NCI-H2081 treated with DMSO at 0.1 percent for 48 hours (cell line): ENCODE measurements at places on chromosomes 5 and 9.

DNA sequence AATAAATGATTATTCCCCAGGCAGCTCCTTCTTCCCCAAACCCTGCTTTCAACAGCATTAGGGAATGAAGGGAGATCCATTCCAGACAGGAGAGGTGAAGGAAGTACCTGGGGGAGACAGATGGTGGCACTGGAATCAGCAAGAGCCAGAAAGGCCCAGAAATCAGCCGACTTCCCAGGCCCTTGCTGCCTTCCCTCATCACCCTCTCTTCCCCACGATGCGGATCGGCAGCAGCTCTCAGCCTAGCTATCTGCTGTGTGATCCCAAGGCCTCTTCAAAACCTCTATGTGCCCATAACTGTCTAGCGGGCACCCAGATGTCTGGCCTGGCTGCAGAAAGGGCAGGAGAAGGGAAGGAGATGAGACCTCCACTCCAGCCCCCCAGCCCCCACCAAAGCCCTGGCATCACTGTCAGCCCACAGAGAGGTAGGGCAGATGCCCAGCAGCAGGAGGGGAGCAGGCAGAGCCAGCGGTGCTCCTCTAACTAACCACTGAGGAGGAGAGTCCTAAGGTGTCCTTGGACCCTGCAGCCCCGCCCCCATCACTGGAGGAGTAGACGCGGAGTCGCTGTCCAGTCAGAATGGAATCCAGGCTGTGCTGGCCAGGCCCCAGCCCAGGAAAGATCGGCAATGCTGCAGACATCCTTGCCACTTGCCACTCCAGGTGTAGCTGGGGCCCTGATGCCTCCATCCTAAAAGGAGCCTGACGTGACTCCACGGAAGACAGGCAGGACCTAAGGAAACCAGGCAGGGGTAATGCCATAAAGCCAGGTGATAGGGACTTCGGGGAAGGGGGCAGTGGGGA is 12.7 kb downstream of the CNTFR start:
- no peak for DNase-seq

GRCh38 chr9:107491081-107492053 is 1.8 kb upstream of the KLF4 start:
- DNase-seq: no peak

- DNase-seq: no peak
Measured at GRCh38 chr5:171129308-171129707, 179.7 kb upstream of the TLX3 start.

- no peak for DNase-seq
Measured at GRCh38 chr9:99782962-99783718, 38.5 kb upstream of the NR4A3 start.

GRCh38 chr5:141637123-141637766 is 448 bp downstream of the RELL2 start:
- no peak for DNase-seq

DNA sequence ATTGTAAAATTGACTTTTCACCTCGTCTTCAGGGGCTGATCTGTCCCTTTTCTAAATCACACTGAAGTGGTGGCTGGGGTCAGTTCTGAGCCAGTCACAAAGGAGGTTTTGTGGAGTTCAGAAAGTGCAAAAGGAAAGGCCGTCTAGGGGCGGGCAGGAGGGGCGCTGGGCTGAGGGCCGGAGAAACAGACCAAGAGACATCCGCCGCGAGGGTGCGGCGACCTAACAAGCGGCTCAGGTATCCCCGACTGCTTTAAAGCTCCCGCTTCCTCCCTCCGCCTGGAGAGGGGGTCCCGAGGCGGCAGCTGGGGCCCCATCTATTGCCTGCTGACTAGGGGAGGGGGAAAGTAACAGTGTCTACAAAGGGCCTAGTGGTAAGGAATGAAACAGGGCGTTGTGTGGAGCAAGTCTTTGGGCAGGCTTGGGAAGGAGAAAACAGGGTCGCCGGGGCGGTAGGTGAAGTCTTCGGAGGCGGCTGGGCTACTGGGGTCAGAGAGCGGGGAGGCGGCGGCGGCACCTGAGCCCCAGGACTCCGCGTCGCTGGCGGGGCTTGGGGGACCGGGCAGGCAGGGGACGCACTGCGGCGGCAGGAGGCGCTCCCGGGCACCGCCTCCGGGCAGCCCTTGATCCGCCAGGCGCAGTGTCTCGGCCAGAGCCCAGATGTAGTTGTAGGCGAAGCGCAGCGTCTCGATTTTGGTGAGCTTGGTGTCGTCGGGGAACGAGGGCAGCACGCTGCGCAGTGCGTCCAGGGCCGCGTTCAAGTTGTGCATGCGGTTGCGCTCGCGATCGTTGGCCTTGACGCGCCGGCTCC is 950 bp downstream of the NEUROG1 start:
- DNase-seq: no peak

DNA sequence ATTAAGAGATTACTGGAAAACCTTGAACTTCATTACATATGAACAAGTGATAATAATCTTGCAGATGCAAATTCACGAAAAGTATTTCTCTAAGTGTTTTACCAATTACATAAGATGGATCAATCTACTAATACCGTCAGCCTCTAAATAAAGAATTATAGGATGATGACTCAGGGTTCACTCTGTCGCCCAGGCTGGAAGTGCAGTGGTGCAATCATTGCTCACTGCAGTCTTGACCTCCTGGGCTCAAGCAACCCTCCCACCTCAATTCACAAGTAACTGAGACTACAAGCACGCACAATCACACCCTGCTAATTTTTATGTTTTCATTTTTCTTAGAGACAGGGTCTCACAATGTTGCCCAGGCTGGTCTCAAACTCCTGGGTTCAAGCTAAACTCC is 56.1 kb downstream of the CHD1 start:
- no peak for DNase-seq

DNA sequence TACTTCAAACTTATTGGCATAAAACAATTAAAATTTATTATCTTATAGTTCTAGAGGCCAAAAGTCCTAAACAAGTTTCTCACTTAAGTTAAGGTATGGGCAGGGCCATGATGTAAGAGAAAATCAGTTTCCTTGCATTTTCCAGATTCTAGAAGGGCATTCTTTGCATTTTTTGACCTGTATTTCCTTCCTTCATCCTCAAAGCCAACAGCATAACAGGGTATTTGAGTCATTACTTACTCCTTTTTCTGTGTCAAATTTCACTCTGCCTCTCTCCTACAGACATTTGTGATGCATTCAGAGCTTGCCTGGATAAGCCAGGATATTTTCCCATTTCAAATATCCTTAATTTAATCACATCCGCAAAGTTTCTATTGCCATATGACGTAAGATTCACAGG is 1499.0 kb downstream of the EFNA5 start:
- DNase-seq: no peak

DNA sequence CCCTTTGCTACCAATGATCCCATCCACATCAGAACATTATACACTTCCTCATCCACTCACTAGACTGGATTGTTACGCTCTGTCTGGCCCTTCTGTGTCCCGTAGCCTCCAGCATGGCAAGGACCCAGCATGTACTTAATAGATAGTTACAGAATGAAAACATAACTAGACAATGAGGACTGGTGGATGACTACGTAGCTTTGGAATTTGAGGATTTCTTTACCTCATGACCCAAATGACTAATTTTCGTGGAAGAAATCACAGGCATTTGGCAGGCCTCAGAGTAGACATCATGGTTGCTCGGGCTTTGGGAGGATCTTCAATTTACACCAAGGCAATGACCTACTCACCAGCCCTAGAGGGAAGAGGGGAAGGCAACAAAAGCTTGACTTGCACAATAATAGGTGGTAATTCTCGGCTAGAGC is 299.8 kb downstream of the TLE1 start:
- DNase-seq: no peak

- DNase-seq: no peak
Measured at GRCh38 chr5:31214229-31214628, 20.7 kb downstream of the CDH6 start.

DNA sequence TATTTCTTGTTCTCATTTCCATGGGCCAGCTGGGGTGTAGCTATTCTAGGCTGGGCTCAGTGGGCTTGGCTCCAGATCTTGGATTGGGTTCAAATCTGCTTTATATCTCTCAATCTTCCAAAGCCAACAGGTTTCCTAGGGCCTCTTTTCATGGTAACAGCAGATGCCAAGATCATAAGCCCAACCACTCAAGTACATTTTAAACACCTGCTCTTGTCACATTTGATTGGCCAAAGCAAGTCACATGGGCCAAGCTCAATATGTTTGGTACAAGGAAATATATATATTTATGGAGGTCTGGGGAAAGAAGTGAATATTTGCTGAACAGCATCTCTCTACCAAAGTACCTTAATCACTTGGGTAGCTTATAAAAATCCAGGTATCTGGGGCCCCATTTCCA is 49.5 kb downstream of the MRRF start:
- no peak for DNase-seq

DNA sequence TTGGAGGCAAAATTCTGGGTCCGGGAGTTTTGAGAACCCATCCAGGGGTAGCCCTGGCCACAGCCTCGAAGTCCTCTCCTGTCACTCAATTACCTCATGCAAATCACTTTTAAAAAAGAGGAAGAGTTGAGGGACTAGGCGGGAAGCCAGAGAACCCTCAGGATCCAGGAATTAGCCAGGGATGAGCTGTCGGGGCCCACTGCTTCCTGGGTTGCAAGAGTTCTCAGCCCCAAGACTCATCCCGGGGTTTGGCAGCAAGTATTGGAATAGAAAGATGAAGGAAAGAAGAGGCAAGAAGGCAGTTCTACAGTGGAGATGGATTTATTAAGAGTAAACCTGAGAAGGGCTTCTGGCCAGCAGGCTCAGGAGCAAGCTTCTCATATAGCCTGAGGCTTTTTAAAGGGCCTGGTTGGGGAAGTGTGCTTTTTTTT is 25.6 kb downstream of the C9orf50 start:
- no peak for DNase-seq

GRCh38 chr9:79592726-79593493 is 21.1 kb downstream of the TLE4 start:
- no peak for DNase-seq

DNA sequence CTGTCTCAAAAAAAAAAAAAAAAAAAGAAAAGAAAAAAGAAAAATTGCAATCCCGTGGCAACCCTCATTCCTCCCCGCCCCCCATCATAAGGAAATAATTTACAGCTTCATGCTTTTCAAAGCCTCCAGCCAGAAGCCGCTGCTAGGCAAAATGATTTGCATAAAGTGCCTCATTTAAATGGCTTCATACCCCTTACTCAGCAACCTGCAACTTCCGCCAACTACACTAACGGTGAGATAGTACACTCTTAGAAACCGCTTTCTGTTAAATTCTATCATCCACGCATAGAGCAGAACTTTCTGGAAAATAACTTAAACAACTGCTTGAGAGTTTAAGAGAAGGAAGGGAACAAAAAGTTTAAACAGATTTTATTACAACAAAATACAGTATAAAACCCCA is 17.8 kb downstream of the SERINC5 start:
- DNase-seq: no peak

GRCh38 chr5:14109041-14109747 is 33.9 kb upstream of the TRIO start:
- no peak for DNase-seq
